SK-N-SH (cell line): ENCODE measurements at places on chromosomes 11 and 22. TPM values are rescaled to one million over a fixed set of nuclear protein-coding genes. Genes with fewer than 3 reads are reported as not detected.

SLC17A6 gene
- not detected in 2 replicates for polyA plus RNA-seq

DNA sequence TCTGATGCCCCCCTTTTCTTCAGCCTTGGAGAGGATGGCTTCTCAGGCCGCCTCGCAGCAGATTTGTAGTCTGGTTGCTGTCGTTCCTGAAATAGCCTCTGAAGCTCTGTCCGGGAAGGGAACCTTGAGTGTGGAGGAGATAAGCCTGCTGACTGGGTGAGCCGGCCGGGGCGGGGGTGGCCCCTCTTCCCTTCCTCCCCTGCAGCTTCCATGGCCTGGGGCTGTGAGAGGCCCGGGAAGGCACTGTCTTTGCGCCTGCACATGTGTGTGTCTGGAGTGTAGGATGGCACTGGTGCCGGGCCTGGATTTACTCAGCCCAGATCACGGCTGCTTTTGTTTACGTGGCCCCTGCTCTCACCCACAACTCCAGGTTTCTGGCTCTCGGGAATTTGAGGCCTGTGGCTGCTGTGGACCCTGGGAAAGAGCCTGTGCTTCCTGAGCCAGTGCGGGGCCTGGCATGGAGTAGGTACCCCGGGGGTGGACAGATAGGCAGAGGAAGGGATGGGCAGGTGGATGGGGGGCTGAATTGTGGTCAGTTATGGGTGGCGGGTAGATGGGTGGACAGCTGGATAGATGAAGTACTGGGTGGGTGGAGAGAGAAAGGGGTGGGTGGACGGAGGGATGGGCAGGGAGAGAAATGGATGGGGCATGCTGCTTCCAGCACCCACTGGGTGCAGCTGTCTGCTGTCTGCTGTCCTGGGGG lies 16.6 kb downstream of the KCNQ1 start:
- peak; percentile 83 for DNase-seq

DERL3 gene
- polyA plus RNA-seq: not detected in 2 replicates

- DNase-seq: no peak
Observed at GRCh38 chr22:49725516-49725915, 102.2 kb downstream of the BRD1 start.

DNA sequence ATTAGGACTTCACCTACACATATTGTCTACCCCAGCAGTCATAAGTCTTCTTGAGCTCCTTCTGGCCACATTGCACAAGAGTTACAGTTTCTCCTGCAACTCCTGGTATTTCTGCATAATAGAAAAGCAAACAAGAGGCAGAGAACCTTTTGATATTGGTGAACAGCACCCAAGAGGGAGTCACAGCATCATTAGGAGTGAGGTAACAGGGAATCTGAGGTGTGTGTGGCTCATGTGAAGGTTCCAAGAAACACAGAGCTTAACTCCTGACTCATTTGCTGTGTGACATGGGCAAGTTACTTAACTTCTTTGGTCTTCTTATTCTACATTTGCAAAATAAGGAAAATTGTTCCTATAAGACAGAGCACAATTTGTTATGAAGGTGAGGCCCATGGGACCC lies 374.6 kb downstream of the INSC start:
- no peak for DNase-seq

GRCh38 chr22:49737101-49737551 lies 90.5 kb downstream of the BRD1 start:
- no peak for DNase-seq

DNA sequence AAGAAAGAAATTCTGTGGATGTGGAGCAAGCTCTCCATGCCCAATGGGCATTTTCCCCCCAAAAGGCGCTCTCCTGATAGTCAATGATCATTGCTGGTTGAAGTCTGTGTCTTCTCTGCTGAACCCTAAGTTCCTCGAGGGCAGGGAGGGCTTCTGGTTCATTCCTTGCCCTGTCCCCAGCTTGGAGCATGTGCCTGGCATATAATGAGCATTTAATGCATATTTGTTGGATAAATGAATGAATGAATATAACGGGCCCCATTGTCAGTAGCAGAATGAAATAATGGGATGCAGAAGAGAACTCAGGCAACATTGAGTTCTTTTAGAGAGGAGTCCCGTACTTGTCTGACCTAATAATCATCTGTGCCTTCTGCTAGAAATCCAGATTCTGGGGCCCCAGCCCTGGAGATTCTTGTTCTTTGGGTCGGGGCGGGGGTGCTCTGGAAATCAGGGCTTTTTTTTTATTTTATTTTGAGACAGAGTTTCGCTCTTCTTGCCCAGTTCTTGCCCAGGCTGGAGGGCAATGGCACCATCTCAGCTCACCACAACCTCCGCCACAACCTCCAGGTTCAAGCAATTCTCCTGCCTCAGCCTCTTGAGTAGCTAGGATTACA lies 64.4 kb downstream of the CD82 start:
- DNase-seq: no peak

ANO9 gene
- 0.06 and 0.12 TPM in 2 replicates for polyA plus RNA-seq

HEPHL1 gene
- polyA plus RNA-seq: not detected in 2 replicates

DNA sequence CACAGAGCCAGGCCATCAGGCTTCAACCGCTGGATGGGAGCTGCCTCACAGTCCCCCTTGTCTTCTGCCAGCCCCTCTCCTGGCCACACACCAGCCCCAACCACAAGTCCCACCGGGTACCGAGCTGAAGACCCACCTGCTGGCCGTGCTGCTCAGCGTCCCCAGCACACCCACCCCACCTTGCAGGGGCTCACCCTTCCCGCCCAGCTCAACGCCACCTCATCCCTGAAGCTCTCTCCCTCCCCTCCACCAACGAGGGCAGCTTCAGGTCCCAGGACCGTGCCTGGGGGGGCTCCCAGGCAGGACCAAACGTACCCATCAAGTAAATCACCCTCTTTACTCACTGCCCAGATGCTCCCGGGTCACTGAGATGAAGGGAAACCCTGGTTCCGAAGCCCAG lies 141.0 kb downstream of the CRYBB2 start:
- DNase-seq: no peak

LSP1 gene
- polyA plus RNA-seq: 0.34 and 0.38 TPM in 2 replicates

POTEH gene
- polyA plus RNA-seq: 1.3 TPM in 2 replicates

- DNase-seq: no peak
Observed at GRCh38 chr11:129946256-129946655, 50.9 kb upstream of the NFRKB start.

PGR gene
- not detected in 2 replicates for polyA plus RNA-seq

- DNase-seq: no peak
Observed at GRCh38 chr22:39820256-39820655, 73.3 kb downstream of the ENTHD1 start.

GRCh38 chr22:28015046-28015425 lies 96.0 kb upstream of the PITPNB start:
- DNase-seq: no peak

DNA sequence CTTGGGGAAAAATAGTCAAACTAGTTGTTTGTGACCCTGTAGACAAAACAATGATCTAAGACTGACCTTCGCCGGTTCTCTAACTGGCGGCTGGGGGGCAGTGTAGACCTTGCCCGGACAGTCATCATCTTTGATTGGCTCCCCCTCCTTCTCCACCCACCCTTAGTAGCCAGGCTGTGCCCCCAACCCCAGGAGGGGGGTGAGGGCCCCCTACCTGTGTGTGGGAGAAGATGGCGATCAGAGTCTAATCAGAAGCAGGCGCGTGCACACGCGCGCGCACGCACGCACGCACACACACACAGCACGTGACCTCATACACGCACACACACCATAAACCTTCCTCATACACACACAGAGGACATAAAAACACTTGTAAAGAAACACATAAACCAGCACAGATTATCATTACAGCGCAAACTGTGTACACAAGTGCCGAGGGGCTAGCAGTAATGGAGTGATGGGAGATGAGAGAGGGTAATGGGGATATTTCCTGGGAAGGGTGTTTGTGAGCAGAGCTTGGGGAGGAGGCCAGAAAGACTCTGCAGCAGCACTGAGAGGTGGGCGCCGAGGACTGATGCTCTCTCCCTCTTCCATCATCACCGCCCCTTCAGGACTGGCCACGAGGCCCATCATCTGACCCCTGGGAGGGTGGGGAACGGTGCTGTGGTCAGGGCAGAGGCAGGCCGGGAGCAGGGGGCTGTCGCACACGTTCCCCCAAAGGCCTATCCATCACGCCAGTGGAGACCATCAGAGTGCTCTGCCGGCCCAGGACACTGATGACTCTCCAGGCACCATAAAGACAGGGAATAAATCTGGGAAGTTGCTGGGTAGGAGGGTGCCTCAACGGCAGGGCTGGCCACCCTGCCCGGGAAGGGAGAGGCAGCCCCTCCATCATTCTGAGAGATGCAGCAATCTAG lies 12.2 kb downstream of the NECTIN1 start:
- DNase-seq: no peak

- peak; percentile 97 for DNase-seq
Observed at GRCh38 chr11:65314501-65315203, at the start of gene CDC42EP2. Gene CDC42EP2, plus strand, starts transcription at chr11:65314866. Its CDS starts 6,033 bp downstream, at chr11:65320899.
